Vein endothelial cell (primary cell): ENCODE measurements at places on chromosomes 2 and 18. TPM values are rescaled to one million over a fixed set of nuclear protein-coding genes. Genes with fewer than 3 reads are reported as not detected.

The TUBA3D gene
- total RNA-seq = not detected in 2 replicates

The OSR1 gene
- total RNA-seq = 0.33 TPM in 1 of 2 replicates, not detected in the other

The EVA1A gene
- total RNA-seq = 41.2 and 62.9 TPM in 2 replicates

The ANKRD30BL gene
- not detected in 2 replicates for total RNA-seq

The COL5A2 gene
- 107 and 136 TPM in 2 replicates for total RNA-seq
